ENCODE measurements at places on chromosomes 6 and 20.

DNA sequence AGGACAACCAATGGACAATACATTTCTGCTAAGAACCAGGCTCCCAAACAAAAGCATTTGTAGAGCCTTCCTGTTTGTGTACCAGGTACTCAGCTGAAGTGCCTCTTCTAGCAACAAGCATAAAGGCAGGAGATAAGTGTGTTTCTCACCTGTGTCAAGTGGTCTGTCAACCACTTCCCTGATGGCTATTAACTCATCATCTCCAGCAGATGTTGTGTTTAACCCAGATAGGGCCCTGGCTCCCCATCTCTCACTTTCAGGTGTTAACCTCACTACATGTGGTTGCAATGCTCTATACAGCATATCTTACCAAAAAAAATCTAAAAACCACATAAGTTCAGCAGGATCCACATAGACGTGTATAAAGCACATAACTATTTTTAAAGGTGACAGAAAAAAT lies 9.6 kb upstream of the IL17A start:
- no peak for DNase-seq

DNA sequence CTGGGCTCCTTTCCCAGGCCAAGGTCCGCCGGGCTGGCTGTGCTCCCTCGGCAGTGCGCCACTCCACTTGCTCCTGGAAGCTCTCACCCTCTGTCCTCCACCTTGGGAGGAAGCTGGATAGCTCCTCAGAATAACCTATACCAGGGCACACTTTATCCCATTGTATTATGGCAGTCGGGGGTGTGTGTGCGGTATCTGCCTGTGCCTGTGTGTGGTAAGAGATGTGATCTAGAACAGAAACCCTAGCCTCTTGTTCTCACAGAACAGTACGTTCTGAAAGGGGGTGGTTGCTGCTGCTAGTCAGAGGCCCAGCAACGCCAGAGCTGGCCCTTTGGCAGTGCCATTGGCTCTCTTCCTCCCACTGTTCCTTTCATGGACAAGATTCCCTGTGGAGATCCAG lies 168.4 kb downstream of the TBXT start:
- DNase-seq: no peak

DNA sequence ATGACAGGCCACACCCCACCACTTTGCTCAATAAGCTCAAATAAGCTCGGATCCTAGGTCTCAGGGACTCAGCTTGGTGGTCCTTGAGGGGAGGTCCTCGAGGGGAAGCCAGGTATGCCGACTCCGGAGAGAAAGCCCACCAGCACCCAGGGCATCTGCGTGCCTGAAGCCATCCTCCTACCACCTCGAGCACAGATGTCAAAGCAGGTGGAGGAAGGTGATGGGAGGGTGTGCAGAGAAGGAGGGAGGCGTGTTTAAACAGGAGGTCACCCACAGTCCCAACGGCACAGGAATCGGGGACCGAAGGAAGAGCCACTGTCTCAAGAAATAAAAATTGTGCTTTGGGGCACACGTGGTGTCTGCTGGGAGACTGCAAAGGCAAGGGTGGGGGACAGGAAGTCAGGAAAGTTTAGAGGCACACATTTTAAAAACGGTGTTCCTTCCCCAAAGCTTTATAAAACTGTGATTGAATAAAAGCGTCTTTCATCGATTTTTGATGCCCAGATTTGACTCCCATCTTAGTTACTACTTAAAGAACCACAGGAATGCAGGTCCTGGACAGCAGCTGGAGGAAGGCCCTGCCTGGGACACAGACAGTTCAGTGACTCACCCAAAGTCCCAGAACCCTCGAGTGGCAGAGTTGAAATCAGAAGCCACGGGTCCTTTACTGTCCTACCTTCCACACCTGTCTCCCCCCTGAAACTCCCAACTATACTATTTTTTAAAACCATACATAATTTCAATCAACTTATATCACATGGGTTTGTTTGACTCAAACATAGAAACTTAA lies 221.0 kb upstream of the PDE10A start:
- no peak for DNase-seq

GRCh38 chr6:131740161-131740560 lies 29.3 kb upstream of the CTAGE9 start:
- DNase-seq: no peak

GRCh38 chr6:167285077-167285770 lies 5.9 kb upstream of the UNC93A start:
- DNase-seq: no peak

DNA sequence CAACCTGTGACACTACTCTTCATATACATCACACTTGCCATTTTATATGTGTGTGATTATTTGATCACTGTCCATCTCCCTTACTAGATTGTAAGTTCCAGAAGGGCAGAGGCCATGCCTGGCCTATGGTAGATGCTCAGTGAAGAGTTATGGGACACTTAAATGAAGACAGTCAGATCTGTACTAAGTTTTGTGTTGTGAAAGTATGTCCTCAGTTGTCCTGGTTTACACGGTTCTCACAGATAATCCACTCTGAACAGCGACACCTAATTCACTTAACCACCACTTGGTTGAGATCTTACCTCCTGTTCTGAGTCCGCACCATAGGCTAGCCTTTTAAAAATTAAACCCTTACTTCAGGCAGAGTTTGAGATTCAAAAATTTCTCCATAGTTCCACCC lies 434.1 kb upstream of the SOX4 start:
- DNase-seq: no peak

- no peak for DNase-seq
Measured at GRCh38 chr6:102022803-102023202, 629.3 kb downstream of the GRIK2 start.

GRCh38 chr6:168834801-168835200 lies 393.8 kb downstream of the SMOC2 start:
- DNase-seq: no peak

DNA sequence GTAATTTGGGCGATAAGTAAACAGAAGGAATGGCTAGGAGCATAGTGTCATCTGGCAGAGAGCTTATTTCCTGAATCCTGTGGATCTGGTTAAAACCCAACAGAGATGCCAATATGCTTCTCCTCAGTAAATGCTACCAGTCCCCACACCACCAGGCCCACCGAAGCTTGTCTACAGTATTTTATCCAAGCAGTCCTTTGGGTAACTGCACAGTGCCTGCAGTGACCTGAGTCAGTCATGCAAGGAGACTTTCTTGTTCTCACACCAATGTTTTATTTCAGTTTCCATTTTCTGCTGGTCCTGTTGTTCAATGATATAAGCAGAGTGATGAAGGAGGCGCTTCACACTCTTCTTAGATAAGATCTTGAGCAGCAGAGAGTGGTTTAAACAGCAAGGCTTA lies 326.3 kb downstream of the RIMS1 start:
- DNase-seq: no peak

- DNase-seq: no peak
Measured at GRCh38 chr20:53769041-53769440, 175.4 kb upstream of the ZNF217 start.

DNA sequence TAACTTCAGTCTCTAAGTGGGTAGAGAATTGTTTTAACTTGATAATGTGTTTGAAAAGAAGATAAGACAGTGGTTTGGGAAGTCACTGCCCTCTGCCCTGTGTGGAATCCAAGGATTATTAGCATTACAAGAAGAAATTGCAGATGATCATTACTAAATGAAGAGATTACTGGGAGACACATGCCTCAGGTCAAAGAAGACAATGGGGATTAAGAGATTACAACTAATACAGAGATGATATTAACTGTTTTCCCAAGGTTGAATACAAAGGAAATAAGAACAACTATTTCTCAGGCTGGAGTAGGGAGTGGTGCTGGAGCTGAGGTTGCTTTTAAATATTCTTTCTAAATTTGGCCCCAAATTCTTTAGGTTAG lies 166.0 kb downstream of the TRMT11 start:
- no peak for DNase-seq

GRCh38 chr6:7471171-7471570 lies 70.3 kb upstream of the DSP start:
- DNase-seq: no peak

GRCh38 chr6:16712255-16712930 lies 48.9 kb downstream of the ATXN1 start:
- no peak for DNase-seq

- no peak for DNase-seq
Measured at GRCh38 chr6:39695447-39695846, 29.8 kb downstream of the KIF6 start.

- DNase-seq: no peak
Measured at GRCh38 chr20:47432834-47433210, 68.9 kb upstream of the NCOA3 start.

- no peak for DNase-seq
Measured at GRCh38 chr6:101572627-101573026, 179.1 kb downstream of the GRIK2 start.

- peak; percentile 7 for DNase-seq
Measured at GRCh38 chr6:125154118-125154760, 666 bp downstream of the TPD52L1 start.

- DNase-seq: no peak
Measured at GRCh38 chr6:24779416-24780016, 4.8 kb downstream of the GMNN start.

DNA sequence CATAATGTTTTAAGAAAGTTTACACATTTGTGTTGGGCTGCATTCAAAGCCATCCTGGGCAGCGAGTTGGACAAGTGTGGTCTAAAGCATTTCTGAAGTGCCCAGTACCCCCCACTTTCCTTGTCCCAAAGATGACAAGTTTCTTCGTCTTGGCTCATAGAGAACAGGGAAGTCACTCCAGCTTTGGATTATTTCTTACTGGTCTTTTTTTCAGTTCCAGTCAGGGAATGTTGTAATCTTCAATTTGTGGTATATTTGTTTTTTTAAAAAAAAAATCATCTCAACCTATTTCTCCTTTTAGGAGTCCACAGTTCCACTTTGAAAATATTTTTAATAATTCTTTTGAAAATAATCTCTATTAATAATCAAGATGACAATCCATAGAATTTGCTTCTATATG lies 34.0 kb downstream of the SLX4IP start:
- DNase-seq: no peak

GRCh38 chr20:25197183-25197869 lies 1.8 kb downstream of the ENTPD6 start:
- peak; percentile 14 for DNase-seq

DNA sequence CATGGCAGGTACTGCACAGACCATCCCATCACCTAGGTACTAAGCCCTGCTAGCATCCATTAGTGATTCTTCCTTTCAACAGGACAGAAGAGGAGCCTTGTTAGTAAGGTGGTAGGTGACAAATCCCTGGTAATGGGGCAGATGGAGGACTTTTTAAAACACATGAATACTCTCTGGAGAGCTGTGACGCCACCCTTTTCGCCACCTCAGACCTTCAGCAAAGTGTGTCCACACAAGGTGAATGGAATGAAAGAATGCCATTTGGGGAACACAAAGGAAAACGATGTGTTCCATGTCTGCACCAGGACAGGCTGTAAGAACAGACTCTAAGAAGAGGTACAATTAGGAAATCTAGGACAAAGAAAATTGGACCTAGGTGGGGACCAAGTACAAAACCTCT lies 110.5 kb upstream of the CARMIL1 start:
- no peak for DNase-seq

GRCh38 chr6:135062735-135063134 lies 8.1 kb upstream of the HBS1L start:
- DNase-seq: no peak

- DNase-seq: no peak
Measured at GRCh38 chr6:26457264-26457805, 420 bp upstream of the BTN2A1 start.

DNA sequence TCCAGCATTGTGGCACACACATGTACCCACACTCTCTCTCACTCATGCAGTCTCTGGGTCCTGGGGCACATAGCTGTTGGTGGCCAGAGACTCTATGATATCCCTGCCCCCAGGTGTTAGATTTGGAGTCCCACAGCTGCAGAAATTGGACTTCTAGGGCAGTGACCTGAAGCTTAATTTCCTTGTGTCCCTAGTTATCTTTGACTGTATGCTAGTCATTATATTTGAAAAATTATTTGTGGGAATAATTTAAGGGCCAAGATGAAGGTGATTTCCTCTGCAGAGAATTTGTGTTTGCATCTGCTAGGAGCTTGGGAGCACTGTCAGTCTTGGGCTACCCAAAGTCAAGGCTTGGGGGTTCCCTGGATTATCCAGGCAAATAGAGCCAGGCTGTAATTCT lies 50.1 kb downstream of the ZBTB9 start:
- DNase-seq: no peak

GRCh38 chr20:61191096-61191495 lies 61.0 kb upstream of the CDH4 start:
- DNase-seq: no peak

- DNase-seq: no peak
Measured at GRCh38 chr6:149608381-149608982, 40.0 kb downstream of the KATNA1 start.

DNA sequence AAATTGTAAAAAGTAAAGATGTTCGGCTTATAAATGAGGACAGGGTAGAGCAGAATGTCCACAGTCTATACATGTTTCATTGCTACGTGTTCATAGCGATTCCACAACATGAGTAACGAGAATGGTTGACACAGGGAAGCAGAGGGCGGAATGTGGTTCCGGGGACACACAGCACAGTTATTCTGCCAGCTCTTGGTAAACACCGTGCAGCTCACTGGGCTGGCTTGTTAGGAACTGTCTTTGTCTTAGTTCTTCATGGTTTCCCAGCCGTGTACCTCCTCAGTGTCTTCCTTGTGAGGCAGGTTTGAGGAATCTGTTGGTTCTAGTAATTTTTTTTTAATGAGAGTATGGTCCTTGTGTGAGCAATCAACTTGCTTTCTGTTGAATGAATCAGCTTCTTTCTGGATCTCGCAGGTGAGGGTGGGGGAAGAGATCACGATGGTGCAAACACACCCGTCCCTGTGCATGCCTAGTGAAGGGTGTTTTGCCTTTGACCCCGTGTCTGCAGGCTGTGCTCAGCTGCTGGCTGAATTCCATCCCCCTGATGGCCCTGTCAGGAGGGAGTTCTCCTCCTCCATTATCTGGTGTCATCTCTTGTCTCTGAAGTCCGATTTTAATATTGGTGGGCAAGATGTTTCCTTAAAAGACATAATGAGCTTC lies 168.2 kb downstream of the SMOC2 start:
- DNase-seq: no peak

DNA sequence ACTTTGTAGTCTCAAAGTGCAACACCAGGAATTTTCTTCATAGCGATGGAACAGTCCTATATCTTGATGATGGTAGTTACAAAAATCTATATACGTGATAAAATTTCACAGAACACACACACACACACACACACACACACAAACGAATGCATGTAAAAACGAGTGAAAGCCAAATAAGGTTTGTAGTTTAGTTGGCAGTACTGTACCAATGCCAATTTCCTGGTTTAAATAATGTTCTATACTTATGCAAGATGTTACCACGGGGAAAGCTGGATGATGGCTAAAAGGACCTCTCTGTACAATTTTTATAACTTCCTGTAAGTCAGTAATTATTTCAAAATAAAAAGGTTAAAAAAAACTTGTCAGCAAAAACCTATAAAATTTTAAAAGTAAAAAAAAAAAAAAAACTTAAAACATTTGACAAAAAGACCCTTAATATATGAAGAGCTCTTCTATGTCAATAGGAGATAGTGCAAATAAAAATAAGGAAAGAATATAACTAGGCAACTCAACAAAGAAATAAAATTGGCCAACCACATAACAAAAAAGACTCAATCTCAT lies 37.6 kb downstream of the PDSS2 start:
- no peak for DNase-seq

GRCh38 chr20:50720026-50720425 lies 11.4 kb upstream of the PARD6B start:
- DNase-seq: no peak

Measured in activated CD4-positive, alpha-beta T cell treated with anti-CD3 and anti-CD28 coated beads, Interleukin-2, amount 50 U/mL, for 48 hours (primary cell).